ENCODE measurements at places on chromosomes 5 and 9. TPM values are rescaled to one million over a fixed set of nuclear protein-coding genes. Genes with fewer than 3 reads are reported as not detected.

SLC45A2 gene
- 2.1 TPM for total RNA-seq

PDE4D gene
- 37.4 TPM for total RNA-seq

GDA gene
- total RNA-seq: 13.4 TPM

TAF11L3 gene
- not detected for total RNA-seq

GRCh38 chr9:92735636-92736562 is 28.7 kb downstream of the BICD2 start:
- no peaks in the 10 kb centered on the region for H3K27me3 ChIP-seq
- H3K36me3 ChIP-seq: no peaks in the 10 kb centered on the region
- no peak overlapping the region for H3K27ac ChIP-seq
- peaks cover 26% of the 10 kb centered on the region for H3K4me1 ChIP-seq
- DNase-seq: no peak

DNA sequence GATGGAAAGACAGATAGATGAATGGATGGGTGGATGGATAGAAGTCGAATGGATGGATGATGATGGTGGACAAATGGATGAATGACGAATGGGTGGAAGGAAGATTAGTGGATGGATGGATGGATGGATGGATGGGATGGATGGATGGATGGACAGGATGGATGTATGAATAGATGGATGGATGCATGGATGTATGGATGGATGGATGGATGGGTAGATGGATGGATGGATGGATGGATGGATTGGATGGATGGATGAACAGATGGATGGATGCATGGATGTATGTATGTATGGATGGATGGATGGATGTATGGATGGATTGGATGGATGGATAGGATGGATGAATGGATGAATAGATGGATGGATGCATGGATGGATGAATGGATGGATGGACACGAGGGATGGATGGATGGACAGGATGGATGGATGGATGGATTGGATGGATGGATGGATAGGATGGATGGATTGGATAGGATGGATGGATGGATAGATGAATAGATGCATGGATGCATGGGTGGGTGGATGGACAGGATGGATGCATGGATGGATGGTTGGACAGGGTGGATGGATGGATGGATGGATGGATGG is 52.4 kb downstream of the DUSP1 start:
- no peak for DNase-seq
- peaks cover 16% of the 10 kb centered on the region for H3K4me1 ChIP-seq
- H3K36me3 ChIP-seq: no peaks in the 10 kb centered on the region
- H3K27ac ChIP-seq: no peak overlapping the region

DNA sequence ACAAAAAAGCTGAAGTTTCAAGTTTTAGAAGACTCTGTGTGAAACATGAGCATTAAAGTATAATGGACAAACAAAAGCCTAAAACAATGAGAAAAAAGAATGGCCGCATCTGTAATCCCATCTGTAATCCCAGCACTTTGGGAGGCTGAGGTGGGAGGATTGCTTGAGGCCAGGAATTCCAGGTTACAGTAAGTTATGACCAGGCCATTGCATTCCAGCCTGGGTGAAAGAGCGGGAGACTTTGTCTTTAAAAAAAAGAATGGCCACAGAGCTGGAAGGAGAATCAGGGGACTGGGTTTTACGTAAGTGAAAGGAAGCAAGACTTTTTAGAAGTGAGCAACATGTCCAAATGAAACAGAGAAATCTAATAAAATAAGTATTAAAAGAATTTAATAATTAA is 2.6 kb upstream of the ATG10 start:
- peaks cover 28% of the 10 kb centered on the region for H3K4me1 ChIP-seq
- H3K27ac ChIP-seq: peak overlapping the region; percentile 51
- no peaks in the 10 kb centered on the region for H3K27me3 ChIP-seq
- H3K36me3 ChIP-seq: no peaks in the 10 kb centered on the region
- DNase-seq: no peak
- H3K4me3 ChIP-seq: no peak overlapping the region

DNA sequence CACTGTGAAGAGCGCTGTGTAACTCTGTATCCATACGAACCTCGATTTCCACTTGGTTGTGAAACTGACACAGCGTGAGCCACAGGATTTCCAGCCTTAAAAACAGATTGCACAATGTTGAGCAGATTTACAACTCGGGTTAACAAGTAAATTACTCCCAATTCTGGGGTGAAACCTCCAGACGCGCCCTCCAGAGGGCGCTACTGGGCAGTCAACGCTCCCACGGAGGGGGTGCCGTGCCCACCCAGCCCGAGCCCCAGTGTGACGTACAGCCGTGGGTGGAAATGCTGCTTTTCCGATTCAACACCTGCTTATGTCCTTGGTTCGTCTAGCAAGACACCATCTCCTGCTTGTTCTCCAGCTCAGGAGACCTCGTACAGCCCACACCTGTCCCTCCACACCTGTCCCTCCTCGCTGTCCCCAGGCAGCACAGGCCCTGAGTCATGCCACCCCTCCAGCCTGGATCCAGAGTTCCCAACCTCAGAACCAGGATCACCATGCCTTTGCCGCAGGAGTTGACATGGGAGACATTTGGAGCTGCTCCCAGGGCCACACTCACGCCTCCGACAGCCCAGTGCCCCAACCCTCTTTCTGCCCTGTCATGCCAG is 34.4 kb upstream of the SLC6A3 start:
- no peaks in the 10 kb centered on the region for H3K36me3 ChIP-seq
- H3K27me3 ChIP-seq: no peaks in the 10 kb centered on the region
- no peak for DNase-seq
- H3K4me3 ChIP-seq: no peak overlapping the region
- H3K4me1 ChIP-seq: no peaks in the 10 kb centered on the region
